ENCODE measurements at places on chromosomes 11 and 22.

DNA sequence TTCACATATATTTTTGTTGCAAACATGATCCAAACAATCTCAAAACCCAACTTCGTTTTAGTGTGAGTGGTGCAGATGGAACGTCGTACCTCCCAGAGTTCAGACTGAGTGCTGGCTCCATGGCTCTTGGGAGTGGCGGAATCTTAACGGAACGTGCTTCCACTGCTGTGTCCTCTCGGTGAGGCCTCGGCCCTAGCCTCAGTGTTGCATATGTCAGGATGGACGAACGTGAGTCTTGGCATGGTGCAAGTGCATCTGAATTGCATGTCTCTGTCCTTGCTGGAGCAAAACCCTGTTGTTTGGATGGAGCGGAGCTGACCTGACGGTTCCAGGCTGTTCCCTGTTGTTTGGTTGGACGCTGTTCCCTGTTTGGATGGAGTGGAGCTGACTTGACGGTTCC lies 306.8 kb downstream of the TBC1D22A start:
- no peak for DNase-seq

- no peak for DNase-seq
Observed at GRCh38 chr22:37182949-37183245, 5.2 kb downstream of the C1QTNF6 start.

DNA sequence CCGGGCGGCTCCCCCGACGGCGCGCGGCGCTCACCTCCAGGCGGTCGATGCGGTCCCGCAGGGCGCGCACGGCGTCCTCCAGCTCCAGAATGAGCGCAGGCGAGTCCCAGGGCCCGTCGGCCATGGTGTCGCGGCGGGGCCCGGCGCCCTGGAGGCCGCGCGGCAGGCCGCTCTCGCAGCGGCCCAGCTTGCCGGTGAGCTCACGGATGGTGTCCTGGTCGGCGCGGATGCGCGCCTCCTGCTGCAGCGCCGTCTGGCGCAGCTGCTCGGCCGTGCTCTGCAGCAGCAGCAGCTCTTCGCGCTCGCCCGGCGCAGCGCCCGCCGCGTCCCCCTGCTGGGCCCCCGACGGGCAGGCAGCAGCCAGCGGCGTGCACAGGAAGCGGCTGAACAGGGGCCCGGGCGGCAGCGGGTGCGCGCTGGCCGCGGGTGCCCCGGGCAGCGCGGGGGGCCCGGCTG lies 599 bp downstream of the NPTXR start:
- DNase-seq, result peak; percentile 40

DNA sequence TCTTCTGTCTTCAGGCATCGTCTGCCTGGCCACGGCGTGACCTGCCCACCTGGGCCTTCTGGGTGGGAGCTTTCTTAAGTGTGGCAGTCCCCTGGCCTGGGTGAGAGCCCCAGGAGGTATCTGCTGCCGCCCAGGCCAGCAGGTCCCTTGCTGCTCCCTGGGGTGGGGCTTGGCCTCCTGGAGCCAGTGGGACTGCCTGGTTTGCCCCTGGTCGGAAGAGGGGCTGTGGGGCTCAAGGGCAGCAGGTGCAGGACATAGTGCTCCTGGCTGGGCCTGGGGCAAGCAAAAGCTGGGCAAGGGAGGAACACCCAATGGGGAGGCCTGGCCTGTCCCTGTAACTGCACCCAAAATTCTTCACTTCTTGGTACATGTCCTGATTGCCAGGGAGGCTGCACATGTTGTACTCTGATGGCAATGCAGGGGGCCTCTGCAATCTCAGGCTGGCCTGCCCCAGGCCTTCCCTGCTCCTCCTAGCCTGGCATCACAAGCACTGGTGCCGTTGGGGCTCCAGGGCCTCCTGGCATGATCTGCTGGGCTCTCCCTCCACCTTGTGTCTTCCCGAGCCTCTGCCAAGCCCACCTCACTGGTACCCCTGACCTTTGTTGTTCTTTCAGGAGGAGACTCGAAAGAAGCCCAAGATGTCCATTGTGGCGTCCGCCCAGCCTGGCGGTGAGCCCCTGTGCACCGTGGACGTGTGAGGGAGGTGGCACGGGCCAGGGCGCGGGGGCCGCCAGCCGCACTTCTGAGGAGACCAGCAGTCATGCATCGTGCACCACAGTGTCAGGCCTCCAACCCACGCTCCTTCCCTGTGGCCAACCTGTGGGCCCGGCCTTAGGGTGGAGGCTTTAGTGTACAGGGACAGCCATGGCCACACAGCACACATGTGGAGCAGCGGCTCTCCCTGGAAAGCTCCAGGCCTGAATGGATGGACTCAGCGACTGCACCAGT lies 6.2 kb upstream of the RANBP1 start:
- no peak for DNase-seq

GRCh38 chr11:98561877-98562395 lies 458.8 kb upstream of the CNTN5 start:
- no peak for DNase-seq

- DNase-seq, result peak; percentile 37
Observed at GRCh38 chr11:78715639-78716311, 141.1 kb upstream of the NARS2 start.

DNA sequence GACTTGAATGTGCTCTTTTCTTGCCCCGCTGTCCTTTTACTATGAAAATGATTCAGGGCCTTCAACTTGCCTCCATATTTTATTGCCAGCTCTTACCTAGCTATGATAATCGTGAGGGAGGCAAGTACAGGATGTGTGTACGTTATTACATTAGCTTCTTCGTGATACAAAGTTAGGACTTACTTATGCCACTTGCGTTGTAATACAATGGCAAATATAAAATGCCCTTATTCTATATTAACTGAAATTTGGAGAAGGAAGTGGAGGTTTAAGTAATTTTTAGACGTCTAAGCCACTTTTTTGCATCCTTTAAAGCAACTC lies 10.8 kb upstream of the CCT8L2 start:
- no peak for DNase-seq

DNA sequence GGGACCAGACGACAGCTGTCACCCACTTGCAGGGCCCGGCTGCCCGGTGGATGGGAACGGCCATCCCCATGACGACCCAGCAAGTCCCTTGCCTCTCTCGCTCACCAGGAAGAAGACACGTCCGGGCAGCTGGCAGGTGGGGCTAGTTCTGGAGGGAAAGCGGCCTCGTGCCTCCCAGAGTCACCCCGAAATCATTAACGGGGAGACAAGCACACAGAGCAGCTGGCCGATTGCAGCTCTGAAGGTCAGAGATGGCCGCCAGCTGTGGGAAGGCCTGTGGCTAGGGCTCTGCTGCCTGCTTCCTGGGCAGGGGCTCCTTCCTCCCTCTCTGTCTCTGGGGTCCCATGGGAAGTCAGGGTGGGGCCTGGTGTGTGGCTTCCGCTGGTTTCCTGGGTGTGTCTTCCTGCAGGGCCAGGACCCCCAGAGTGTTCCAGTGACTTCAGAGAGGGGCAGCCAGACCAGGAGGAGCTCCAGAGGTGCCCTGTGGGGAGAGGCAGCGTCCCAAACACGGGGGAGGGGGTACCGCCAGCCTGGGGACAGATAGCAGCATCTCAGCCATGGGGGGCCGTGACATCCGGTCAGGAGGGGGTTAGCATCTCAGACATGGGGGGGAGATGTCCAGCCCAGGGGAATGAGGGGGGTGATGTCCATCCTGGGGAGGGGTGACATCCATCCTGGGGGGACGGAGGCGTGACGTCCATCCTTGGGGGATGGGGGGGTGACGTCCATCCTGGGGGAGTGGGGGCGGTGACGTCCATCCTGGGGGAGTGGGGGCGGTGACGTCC lies 114.9 kb downstream of the KCNQ1 start:
- no peak for DNase-seq

- no peak for DNase-seq
Observed at GRCh38 chr11:130199792-130200191, 40.2 kb downstream of the ST14 start.

DNA sequence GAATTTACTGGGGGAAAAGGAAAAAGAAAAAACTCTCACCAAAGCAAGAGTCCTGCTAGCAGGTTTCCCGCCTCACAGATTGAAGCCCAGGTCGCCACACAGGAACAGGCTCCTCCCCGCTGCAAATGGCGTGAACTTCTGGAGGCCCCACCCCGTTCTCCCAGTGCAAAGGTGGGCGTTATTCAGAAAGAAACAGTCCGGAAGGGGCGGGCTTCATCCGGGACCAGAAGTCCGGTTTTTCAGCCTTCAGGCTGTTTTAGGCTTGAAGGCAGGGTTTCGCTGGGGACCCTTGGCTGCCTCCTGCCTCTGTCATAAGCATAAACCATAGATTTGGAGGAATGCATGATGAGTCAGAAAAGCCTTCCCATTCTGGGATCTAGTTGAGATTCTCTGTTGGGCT lies 148.3 kb upstream of the POU2AF2 start:
- peak; percentile 6 for DNase-seq

GRCh38 chr11:118913411-118914125 lies 12.2 kb downstream of the BCL9L start:
- no peak for DNase-seq

- DNase-seq, result peak; percentile 16
Observed at GRCh38 chr11:99693941-99694492, 673.3 kb downstream of the CNTN5 start.

GRCh38 chr22:42475122-42475521 lies 42.9 kb upstream of the NFAM1 start:
- no peak for DNase-seq

DNA sequence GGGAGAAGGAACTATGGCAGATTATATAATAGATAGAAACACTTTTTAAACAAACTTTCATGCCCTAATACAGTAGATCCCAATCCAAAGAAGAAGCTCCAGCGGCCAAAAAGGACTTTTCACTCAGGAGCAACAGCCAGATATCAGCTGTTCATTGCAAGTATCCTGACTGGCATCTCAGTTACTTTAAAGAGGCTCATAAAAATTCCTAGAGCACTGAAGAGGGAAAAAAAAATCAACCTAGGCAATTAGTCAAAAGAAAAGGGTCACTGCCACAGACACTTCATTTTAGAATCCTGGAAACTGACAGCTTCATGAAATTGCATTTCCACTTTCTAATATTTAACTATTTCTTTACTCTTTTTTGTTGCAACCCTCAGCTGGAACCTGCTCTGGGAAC lies 170.6 kb upstream of the SOX6 start:
- no peak for DNase-seq

DNA sequence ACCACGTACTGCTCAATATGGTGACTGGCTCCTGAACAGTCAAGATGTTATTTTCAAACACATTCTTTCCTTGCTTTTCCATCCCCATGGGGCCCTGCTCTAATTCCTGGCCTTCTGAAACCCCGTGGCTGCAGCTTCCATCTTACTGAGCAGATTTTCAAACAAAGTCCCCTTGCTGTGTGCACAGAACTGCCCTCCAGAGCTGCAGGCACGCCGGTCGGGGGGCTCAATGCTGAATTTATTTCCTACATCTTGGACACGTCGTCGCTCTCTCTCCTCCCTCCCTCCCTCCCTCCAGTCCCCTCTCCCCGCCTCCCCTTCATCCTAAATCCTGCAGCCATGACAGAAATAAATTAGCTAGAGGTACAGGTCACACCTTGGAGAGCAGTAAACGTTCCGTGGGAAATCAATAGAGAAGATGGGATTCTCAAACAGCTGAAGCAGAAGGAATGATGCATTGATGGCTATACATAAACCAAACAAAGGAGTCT lies 243.1 kb upstream of the BLID start:
- DNase-seq, result no peak

- DNase-seq, result no peak
Observed at GRCh38 chr11:134522782-134523570, 110.9 kb upstream of the B3GAT1 start.

GRCh38 chr11:96062134-96062533 lies 138.2 kb upstream of the MTMR2 start:
- DNase-seq, result no peak

DNA sequence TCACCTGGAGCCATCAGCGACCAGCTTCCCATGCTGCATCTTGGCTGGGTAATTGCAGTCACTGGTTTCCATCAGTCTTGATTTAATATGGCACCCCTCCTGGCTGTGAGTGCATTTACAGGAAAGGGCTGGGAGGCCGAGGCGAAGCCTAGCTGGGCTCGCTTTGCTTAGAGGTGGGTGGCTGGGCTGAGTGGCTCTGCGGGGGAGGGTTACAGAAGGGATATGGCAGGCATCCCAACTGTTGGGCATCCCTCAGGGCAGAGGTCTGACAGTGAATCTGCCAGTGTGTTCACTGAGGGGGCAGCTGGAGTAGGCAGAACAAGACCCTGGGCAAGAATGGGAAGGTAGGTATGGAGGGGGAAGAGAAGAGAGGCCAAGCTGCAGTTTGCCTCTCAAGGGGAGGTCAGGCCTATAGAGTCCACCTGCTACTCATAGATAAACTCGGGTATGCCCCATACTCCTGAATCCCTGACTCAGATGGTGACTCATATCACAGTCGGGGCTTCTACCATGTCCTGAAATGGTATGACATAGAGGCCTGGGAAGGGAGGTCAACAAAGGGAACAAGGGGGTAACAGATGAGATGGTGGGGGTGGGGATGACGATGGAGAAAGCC lies 77.5 kb upstream of the PHOX2A start:
- DNase-seq, result no peak

GRCh38 chr11:83046621-83047172 lies 25.0 kb downstream of the RAB30 start:
- DNase-seq, result no peak

DNA sequence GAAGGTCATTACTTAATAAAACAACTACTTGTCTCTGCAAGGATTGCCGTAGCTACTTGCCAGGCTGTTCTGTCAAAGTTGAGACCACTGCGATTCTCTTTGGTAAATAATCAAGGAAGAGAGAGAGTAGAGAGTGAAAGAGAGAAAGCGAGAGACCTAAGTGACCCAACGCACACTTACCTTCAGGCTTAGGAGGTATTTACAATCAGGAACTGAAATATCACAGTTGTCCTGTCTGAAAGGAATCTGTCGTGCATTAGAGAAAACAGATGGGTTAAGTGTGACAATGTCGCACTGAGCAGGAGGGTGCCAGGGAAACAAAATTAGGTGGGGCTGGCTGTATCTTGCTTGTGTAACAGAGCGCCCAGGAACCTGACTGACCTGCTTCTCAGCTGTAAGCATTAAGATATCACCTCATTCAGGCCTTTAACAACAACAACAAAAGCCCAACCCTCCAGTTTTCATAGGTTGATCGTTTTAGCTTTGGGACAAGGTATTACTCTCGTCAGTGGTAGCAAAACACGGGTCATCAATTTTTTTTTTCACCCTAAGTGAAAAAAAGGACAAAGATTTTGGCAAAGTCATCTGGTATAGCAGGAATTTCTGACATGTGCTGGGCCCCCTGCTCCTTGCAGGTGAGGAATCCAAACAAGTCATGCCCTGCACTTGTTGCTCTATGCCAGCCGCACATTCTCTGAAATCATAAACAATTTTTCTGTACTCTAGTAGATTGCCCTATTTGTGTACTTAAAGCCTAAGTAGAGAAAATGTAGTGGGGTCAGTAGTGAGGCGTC lies at the start of gene MUC15:
MUC15 (minus strand) TSS at position 403 of the 794 bp plus-strand sequence. CDS start 5,169 bp downstream, outside the sequence.
- no peak for DNase-seq

DNA sequence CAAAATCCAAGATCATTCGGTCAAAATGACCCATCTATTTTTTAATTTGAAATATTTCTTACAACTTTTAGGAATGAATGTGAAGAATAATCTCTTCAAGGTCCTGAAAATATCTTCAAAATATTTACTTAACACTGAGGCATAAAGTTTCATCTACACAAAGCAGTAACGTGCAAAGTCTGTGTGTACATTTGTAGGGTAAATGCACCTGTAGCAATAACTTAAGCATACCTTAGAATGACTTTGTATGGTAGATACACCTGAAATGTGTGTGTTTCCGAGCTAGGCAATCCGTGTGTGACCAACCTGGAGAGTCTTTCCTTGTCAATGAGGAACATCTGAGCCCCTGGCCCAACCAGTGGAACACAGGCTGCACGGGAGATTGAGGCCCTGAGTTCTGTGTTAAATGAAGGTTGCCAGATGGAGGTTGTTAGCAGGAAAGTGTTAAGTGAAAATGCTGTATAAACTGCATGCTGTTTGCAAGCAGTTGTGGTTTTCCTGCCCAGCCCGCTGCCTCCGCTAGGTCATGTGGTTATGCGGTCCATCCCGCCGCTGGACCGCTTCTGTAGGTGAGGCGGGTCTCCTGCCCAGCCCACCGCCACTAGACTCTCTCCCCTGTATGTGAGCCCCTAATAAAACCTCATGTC lies 7.6 kb upstream of the CTR9 start:
- no peak for DNase-seq
